ENCODE measurements at places on chromosomes 12 and 14. TPM values are rescaled to one million over a fixed set of nuclear protein-coding genes. Genes with fewer than 3 reads are reported as not detected.

DNA sequence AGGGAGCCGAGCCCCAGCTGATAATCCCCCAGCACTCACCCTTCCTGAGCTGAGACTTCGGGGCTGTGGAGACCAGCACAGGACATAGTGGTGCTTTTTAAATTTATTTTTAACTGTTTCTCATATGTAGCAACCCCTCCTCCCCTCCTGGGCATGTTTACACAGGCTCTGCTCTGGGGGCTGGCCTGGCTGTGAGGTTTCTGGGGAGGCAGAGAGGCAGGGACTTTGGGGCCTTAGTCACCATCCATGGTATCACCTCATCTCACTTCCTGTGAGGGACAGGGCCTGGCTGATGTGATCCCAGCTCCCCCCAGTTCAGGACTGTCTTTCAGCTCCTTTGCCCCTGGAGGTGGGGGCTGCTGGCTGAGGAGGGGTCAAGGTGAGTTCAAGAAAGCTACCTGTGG is 20.4 kb downstream of the VASH1 start:
- DNase-seq: no peak

- DNase-seq: no peak
These were observed 174.6 kb downstream of the STXBP6 start for GRCh38 chr14:24875203-24875838.

DNA sequence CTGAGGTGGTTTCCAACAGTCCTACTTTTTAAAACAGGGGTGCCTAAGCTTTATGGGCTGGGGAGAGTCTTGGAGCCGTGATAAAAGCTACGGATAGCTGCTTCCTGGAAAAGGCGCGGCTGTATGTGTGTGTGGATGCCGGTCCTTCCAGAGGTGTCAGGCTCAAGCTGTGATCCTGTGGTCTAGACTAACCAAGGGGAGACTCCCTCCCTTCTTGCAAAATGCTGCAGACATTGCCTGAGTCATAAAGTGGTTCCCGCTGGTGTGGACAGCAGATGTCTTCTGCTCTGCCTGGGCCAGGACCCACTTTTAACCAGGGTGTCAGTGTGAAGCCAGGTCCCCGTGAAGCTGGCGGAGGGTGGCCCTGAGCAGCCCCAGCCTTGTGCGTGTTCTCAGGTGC is 37.8 kb downstream of the CCDC92 start:
- no peak for DNase-seq

GRCh38 chr12:85225501-85225900 is 54.5 kb upstream of the ALX1 start:
- DNase-seq: no peak

DNA sequence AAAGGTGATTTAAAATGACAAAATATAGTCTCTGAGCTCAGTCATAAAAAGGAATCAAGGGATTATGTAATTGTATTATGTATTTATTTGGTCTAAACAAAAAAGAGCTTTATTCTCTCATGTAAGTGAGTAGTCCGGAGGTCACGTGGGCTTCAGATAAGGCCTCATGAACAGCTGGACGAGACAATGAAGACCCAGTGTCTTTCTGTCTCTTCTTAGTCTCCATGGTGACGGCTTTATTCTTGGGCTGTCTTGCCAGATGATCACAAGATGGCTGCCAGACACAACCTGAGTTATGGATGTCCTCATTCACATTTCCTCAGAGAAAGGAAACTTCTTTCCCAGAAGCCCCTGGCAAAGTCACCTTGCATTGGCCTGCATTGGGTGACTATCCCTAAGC is 98.6 kb downstream of the ARF6 start:
- no peak for DNase-seq

GRCh38 chr14:29352706-29353080 is 575.0 kb downstream of the PRKD1 start:
- DNase-seq: no peak

DNA sequence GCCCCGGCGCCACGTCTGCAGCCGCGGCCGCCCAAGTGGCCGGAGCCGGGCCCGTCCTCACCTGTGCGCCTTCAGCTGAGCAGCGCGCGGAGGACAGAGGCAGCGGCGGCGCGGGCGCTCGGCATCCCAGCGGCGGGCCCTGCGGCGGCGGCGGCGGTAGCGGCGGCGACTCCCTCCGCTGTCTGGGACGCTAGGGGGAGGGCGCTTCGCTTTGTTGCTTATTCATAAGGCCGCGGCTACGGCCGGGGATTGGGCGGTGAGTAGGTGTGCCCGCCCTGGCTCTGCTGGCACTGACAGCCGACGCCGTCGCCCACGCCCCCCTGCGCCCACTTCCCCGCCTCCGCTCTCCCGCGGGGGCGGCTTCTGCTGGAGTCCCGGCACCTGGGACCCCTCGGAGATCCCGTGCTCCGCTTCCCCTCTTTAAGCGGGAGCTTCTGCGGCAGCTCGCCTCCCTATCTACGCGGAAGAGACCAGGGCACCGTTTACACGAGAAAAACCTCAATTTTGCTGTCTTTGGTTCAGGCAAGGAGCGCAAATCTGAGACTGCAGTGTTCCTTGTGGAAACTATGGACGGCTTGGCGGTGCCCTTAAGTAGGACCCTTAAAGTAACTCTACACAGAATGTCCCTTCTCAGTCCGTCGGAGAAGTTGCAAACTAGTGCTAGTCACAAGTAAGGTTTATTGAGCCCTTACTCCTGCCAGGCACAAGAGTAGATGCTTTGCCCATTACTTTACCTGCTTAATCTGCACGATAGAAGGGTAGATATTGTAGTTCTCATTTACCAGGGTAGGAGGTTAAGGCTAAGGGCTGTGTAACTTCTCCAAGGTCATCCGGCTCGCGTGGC is at the start of gene ARMH4:
Gene ARMH4 (minus strand): TSS at position 200 of the 844 bp plus-strand sequence. CDS start 12,855 bp downstream, outside the sequence.
- DNase-seq: peak; percentile 81

DNA sequence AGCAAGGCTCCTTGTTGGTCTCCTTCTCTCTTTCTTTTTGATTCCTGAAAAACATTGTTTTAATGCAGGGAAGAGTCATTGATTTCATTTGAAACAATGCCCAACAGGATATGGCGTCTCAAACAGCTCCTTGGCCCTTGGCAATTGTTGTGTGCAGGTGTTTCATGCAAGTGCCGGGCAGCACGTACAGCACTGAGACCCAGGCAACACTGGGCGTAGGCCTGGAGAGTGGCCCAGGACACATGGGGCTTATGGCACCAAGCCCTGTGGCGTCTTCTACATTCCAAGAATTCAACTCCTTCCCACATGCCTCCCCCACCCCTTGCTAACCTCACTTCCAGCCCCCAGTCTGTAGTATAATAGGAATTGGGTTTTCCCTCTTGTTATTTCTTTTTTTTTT is 230.4 kb downstream of the SPTSSA start:
- no peak for DNase-seq

DNA sequence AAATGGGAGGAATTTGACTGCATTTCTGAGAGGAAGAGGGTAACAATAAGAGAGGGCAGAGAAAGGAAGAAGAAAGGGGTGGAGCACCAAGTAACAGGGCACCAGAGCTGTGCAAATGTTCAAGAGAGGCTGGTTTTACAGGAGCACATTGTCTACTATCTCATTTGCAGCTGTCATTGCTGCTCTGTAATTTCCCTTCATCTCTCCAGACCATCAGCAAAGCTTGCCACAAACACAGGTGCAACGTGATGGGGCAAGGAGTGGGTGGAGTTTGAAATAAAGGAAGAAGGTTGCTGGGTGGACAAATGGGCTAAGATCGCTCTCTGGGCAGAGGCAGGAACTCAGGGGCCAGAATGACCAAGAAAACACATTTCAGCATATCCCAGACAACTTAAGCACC is 47.9 kb upstream of the PLEKHG6 start:
- no peak for DNase-seq

- DNase-seq: no peak
These were observed 26.2 kb downstream of the BCL11B start for GRCh38 chr14:99245564-99246511.

DNA sequence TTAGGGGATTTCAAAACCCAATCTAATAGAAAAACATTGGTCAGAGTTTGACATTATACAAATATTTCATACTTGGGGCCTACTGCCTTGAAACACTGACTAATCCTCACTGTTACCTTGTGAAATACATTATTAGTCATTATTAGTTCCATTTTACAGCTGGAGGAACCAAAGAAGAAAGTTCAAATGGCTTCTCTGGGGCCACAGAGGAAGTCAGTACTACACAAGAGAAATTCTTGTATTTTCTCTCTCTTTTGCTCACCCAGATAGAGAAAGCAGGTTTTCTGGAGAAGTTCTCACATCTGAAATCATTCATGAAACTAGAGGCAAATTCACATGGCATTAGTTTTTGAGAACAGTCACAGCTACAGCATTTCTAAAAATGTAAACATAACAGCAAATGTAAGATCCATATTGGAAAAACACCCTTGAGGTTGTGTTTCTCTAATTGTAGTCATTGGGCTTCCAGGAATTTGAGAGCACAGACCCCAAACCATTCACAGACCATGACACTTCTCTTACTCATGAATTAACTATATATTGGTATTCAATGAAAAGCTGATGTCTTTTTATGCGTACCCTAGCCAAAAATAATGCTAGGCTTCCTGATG is 83.0 kb downstream of the LLPH start:
- peak; percentile 5 for DNase-seq

DNA sequence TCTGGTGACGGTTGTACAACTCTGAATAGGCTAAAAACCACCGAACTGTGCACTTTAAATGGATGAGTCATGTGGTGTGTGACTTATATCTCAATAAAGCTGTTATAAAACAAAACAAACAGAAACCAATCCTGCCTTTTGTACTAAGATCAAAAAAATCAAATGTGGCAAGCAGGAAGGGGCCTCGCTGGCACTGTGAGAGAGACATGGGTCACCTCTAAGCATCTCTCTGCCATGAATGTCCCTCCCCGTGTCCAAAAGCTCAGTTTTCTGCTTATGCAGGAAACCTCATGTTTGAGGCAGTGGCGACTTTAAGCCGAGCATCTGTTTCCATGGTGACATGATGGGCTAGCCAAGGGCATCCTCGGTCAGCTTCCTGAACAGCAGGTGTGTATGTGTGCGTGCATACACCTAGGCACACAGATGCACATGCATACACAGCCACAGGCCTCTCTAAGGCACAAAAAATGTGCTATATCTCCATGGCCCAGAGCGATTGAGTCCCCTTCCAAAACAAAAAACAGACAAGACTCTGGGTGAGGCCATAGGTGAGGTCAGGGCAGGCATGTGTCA is 44.4 kb downstream of the ARL6IP4 start:
- no peak for DNase-seq

- no peak for DNase-seq
These were observed 153.4 kb downstream of the EFCAB11 start for GRCh38 chr14:89801136-89801535.

DNA sequence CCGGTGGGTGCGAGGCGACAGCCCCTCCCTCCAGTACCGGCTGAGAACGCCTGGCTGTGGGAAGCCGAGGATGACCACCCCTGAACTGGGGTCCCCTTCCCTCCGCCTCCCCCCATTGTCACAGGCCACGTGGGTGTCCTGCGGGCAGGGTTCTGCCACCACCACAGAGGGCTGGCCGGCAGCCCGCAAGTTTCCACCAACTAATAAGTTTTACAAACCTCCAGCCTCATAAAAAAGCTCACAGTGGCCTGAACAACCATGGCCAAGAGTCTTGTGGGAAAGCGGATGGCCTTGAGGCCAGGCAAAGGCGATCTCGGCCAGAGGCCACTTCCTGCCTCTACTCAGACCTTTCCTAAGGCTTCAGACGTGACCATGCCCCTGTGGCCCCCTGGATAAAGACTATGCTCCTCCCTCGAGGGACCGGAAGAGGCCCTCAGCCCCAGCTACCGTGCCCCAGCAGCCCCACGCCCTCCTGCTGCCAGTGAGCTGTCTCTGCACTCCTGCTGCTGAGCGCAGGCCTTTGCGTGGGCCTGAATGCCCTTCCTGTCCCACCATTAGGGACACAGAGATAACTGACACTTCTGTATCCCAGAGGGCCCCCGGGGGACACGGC is 46.1 kb upstream of the DLK1 start:
- no peak for DNase-seq

- DNase-seq: no peak
These were observed 25.2 kb downstream of the LIMA1 start for GRCh38 chr12:50258167-50258551.

DNA sequence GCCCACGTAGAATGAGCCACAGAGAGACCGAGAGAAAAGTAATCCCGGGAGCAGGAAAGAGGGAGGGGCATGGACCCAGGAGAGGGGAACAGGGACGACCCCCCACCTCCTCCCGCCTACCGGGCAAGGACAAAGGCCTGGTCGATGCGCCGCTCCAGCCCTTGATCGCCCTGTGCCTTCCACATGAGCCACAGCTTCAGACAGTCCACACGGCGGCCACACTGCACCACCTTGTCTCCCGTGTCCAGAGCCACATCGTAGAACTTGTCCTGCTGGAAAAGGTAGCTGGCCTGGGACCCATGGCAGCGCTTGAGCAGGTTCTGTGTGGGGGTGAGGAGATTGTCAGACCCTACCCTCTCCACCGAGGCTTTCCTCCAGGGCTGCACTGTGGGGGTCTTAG is 20.5 kb upstream of the ZNF740 start:
- no peak for DNase-seq

DNA sequence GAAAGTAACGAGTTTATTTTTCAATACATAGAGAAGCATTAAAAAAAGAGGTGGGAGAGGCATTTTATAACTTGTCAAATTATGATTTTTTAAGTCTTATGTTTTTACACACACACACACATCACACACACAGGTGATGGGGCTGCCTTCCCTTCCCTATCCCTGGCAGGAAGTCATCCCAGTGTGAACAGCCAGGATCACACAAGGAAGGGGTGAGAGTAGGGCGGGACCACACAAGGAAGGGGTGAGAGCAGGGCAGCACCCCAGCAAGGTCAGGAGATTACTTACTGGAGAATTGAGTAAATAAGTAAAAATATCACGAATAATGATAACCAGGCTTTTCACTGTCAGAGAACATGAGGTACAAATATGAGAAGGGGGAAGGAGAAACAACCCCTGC is 372.6 kb downstream of the SEC23A start:
- no peak for DNase-seq

Gene SPTB
- 0.10 TPM for total RNA-seq

Gene RIPK3
- not detected for total RNA-seq

Gene CHGA
- total RNA-seq: 10.5 TPM

Gene APOF
- not detected for total RNA-seq

Gene PLA2G1B
- not detected for total RNA-seq

Gene CFAP54
- total RNA-seq: 0.72 TPM

Gene BCAT1
- 74.0 TPM for total RNA-seq

Gene SP7
- total RNA-seq: not detected

Data from NCI-H460 (cell line).